ENCODE measurements at places on chromosomes 6 and 20.

DNA sequence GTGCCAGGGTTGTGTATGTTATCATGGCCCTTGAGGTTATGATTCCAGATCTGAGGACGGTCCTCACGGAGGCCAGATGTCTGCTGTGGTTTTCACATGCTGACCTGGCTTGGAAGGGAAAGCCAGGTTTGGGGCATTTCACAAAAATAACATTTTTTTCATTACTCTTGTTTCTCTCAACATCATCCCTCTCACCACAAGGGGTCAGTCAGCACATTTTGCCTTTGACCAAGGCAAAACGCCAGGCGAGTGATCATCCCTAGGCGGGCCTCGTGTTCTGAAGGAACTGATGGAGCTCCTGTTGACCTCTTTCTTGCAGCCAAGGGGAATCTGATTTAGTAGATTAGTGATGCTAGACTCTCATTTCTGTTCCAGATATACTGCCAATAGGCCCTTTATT, 133.5 kb downstream of the TBC1D7 start:
- no peaks in the 10 kb centered on the region for H3K27me3 ChIP-seq
- H3K4me3 ChIP-seq = no peak overlapping the region
- no peak overlapping the region for H3K27ac ChIP-seq
- peak; percentile 27 for DNase-seq
- no peaks in the 10 kb centered on the region for H3K36me3 ChIP-seq

DNA sequence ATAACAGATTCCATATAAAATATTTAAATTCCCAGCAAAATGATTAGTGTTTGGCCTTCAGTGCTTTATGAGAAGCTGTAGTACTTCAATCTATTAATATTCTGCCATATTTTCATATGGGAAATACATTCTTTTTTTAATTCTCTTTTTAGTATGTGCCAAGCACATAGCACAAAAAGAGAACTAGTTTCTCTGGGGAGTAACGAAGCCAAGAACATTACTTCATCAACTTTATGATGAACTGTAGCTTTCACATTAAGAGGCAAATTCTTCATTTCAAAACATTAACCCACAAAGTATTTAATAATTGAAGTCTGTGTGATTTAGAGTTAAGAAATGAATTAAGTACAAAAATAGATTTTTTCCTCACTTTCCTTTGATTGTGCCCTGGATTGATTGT, 281.0 kb upstream of the EYS start:
- H3K27me3 ChIP-seq = no peaks in the 10 kb centered on the region
- H3K4me1 ChIP-seq = no peaks in the 10 kb centered on the region
- no peak overlapping the region for H3K27ac ChIP-seq
- no peak for DNase-seq

GRCh38 chr20:17912916-17913315, 55.7 kb downstream of the SNX5 start:
- no peak overlapping the region for H3K4me3 ChIP-seq
- H3K4me1 ChIP-seq = no peaks in the 10 kb centered on the region
- DNase-seq = no peak
- no peak overlapping the region for H3K27ac ChIP-seq
- H3K27me3 ChIP-seq = no peaks in the 10 kb centered on the region

DNA sequence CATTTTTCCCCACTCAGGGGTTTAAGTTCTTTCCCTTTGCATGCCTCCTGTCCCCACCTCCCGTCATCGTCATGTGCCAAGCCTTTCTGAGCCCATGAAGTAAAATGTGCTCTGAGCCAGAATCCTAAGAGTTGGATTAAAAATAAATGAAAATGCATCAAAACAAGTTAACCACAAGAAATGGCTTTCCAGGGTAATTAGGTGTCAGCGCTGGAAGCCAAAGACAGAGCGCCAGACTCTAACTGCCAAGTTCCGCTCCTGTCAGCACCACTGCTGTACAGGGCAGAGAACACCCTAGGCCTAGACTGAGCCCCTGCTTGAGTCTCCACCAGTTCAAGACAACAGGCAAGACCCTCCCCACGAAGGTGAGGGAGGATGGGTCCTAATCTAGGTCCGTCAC, 5.5 kb upstream of the C20orf202 start:
- H3K27ac ChIP-seq = no peak overlapping the region
- H3K4me3 ChIP-seq = no peak overlapping the region
- no peaks in the 10 kb centered on the region for H3K27me3 ChIP-seq
- no peaks in the 10 kb centered on the region for H3K36me3 ChIP-seq
- no peaks in the 10 kb centered on the region for H3K4me1 ChIP-seq
- no peak for DNase-seq

DNA sequence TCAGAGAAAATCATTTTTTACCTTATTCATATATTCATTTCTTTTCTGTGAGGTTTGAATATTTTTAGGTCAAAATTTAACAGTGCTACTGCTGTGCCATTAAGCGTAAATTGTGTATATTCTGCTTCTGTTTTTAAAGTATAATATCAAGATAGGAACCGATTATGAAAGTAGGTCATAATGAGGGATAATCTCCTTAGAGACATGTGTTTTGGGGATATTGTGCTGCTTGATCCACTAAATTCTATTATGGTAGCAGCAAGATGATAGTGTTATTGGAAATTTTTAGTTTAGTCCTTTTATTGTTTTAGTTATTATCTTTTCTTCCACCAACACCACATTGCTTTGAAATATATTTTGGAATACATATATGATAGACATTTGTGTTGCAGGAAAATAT, 244.0 kb downstream of the RIMS1 start:
- no peaks in the 10 kb centered on the region for H3K36me3 ChIP-seq
- no peaks in the 10 kb centered on the region for H3K4me1 ChIP-seq
- no peak overlapping the region for H3K4me3 ChIP-seq
- no peak overlapping the region for H3K27ac ChIP-seq
- no peak for DNase-seq
- no peaks in the 10 kb centered on the region for H3K27me3 ChIP-seq

GRCh38 chr6:134289204-134289575, 28.7 kb downstream of the SGK1 start:
- no peak overlapping the region for H3K27ac ChIP-seq
- no peaks in the 10 kb centered on the region for H3K36me3 ChIP-seq
- no peaks in the 10 kb centered on the region for H3K4me1 ChIP-seq
- no peak overlapping the region for H3K4me3 ChIP-seq

DNA sequence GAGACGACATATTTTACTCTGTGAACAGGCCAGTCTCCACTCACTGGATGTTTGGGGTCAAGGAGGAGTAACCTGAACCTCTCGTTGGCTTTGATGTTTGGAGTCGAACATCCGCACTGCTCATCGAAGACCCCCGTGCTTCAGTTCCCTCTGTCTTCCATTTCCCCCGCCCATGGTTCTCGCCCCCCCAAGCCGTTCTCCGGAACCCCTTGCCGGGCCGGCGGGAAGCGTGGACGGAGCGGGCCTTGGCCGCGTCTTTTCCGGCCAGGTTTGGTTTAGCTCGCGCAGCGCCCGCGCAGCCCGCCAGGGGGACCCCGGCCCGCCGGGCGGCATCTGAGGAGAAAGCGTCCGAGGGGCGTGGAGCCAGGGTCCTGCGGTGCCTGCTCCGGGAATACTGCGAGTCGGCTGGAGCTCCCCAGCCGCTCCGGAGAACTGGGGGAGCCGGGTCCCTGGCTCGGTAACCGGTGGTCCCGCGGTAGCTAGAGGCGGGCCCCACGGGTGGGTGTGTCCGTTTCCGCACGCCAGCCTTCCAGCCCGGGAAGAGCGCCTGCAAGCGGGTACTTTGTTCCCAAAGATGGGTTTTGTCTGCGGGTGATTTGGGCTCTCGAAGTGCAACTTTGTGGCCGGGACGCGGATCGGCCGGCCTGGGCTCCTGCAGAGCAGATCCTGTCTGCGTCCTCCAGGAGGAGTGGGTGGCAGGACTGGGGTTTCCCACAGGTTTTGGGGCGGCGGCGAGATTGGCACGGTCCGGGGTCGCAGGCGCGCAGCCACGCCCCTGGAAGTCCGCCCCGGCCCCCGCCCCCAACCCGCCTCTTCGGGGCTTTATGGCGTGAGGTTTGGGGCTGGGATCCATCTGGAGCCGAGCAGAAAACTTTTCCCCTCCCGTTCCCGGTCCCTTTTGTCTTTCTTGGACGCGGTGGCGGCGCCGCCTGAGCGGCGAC, at the start of gene TMEM200A:
TMEM200A (plus strand) TSS at position 852 of the 941 bp plus-strand sequence. CDS start 74,406 bp downstream, outside the sequence.
- H3K4me1 ChIP-seq = no peaks in the 10 kb centered on the region
- peak within 1 kb of the TSS; percentile 80 for H3K4me3 ChIP-seq
- H3K36me3 ChIP-seq = no peaks in the 10 kb centered on the region
- H3K27ac ChIP-seq = no peak within 1 kb of the TSS

- H3K27me3 ChIP-seq = no peaks in the 10 kb centered on the region
- H3K36me3 ChIP-seq = no peaks in the 10 kb centered on the region
- no peaks in the 10 kb centered on the region for H3K4me1 ChIP-seq
- H3K4me3 ChIP-seq = no peak overlapping the region
- DNase-seq = no peak
Observed at GRCh38 chr6:30810813-30811339, 66.5 kb upstream of the IER3 start.

GRCh38 chr6:158649289-158650143, at the start of gene SYTL3:
TSS of gene SYTL3 (plus strand) at chr6:158650054. CDS start at chr6:158663269, 13,215 bp downstream.
- no peak within 1 kb of the TSS for H3K4me3 ChIP-seq
- H3K27ac ChIP-seq = no peak within 1 kb of the TSS
- no peaks in the 10 kb centered on the region for H3K4me1 ChIP-seq
- no peaks in the 10 kb centered on the region for H3K36me3 ChIP-seq

- DNase-seq = no peak
- H3K4me3 ChIP-seq = no peak overlapping the region
- H3K4me1 ChIP-seq = 0 out of 2 replicates have a peak, but pooled peaks cover 1% of the 10 kb centered on the region
- no peaks in the 10 kb centered on the region for H3K27me3 ChIP-seq
Observed at GRCh38 chr20:48722737-48723191, 105.0 kb downstream of the PREX1 start.

- no peak overlapping the region for H3K4me3 ChIP-seq
- no peak for DNase-seq
- no peak overlapping the region for H3K27ac ChIP-seq
- no peaks in the 10 kb centered on the region for H3K36me3 ChIP-seq
- no peaks in the 10 kb centered on the region for H3K27me3 ChIP-seq
- no peaks in the 10 kb centered on the region for H3K4me1 ChIP-seq
Observed at GRCh38 chr20:13271977-13272975, 51.2 kb downstream of the ISM1 start.

DNA sequence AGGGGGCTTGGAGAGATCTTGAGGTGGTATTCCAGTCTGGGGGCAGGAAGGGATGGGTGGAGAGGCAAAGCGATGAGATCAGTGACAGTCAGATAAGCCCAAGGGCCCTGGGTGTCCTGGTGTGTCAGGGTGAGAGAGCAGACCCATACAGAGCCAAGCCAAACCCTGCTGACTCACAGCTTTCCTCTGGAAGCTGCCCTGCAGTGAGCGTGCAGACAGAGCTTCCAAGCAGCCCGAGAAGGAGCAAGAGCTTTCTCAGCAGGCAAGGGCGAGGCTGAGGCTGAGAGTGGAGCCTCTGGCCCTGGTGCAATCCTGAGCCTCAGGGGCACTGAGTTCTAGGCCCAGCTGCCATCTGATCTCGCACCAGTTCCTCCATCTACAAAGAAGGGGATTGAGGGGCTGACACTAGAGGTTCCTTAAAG, 91.1 kb upstream of the HIVEP1 start:
- H3K27ac ChIP-seq = no peak overlapping the region
- H3K4me1 ChIP-seq = peaks cover 3% of the 10 kb centered on the region
- no peaks in the 10 kb centered on the region for H3K27me3 ChIP-seq
- H3K4me3 ChIP-seq = no peak overlapping the region
- H3K36me3 ChIP-seq = no peaks in the 10 kb centered on the region

DNA sequence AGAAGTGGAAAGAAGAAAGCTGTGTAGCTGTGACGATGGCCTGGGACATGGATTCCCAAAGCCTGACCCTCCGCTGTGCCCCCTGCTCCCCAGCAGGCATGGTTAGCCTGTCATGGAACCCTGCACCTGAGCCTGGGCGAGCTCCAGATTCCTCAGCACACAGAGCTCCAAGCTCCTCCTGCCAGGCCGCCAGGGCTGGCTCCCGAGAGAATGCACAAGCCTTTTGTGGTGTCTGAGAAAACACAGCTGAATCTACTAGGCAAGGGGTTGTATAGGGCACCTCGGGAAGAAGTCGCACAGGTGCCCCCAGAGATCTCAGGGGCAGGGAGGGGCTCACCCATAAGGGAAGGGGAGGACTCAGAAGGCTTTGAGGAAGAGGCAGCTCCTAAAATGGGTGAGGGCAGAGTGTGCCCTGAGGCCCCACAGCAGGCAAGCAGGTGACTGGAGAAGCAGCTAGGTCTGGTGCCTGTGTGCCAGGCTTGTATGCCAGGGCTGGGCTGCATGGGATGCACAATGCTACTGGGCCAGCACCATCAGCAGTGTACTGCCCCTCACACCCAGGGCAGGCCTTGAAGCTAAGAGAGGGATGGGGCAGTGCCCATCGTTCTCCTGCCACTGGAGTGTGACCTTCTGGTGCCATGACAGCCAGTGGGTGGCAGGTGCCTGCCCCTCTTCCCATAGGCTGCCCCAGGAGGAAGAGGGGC, 64.3 kb upstream of the CD93 start:
- no peak for DNase-seq
- H3K4me3 ChIP-seq = no peak overlapping the region
- H3K27ac ChIP-seq = no peak overlapping the region

- H3K4me1 ChIP-seq = no peaks in the 10 kb centered on the region
- no peaks in the 10 kb centered on the region for H3K36me3 ChIP-seq
- no peak overlapping the region for H3K27ac ChIP-seq
- DNase-seq = no peak
- H3K27me3 ChIP-seq = no peaks in the 10 kb centered on the region
Observed at GRCh38 chr6:141316236-141316635, 816.5 kb upstream of the GJE1 start.

GRCh38 chr6:107812234-107812769, 11.8 kb downstream of the SCML4 start:
- no peak overlapping the region for H3K4me3 ChIP-seq
- no peak overlapping the region for H3K27ac ChIP-seq
- no peak for DNase-seq

DNA sequence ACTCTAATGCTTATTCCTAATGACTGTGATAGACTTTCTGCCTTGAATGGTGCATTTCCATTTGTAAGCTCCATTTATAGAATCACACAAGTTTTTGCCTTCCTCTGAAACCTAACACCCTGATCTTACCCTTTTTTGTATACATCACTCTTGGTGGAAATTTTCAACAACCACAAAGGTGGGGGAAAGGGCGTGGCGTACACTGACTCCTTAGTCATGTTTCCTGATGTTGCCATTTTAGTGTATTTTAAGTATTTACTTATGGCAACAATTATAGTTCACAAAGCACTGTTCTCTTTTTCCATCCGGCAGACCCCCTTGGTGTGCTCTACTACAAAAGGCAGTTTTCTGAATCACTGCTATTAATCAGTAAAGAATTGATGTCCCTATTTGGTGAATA, 92.0 kb downstream of the ATXN1 start:
- H3K27ac ChIP-seq = no peak overlapping the region
- H3K4me3 ChIP-seq = no peak overlapping the region
- DNase-seq = no peak
- no peaks in the 10 kb centered on the region for H3K27me3 ChIP-seq

GRCh38 chr20:61829526-61829925, 236.2 kb downstream of the TAF4 start:
- no peaks in the 10 kb centered on the region for H3K4me1 ChIP-seq
- no peak overlapping the region for H3K27ac ChIP-seq
- no peak overlapping the region for H3K4me3 ChIP-seq
- DNase-seq = no peak
- H3K36me3 ChIP-seq = no peaks in the 10 kb centered on the region
- H3K27me3 ChIP-seq = no peaks in the 10 kb centered on the region

GRCh38 chr6:120805276-120805675, 529.0 kb downstream of the TBC1D32 start:
- no peak overlapping the region for H3K27ac ChIP-seq
- no peaks in the 10 kb centered on the region for H3K4me1 ChIP-seq
- no peaks in the 10 kb centered on the region for H3K27me3 ChIP-seq
- H3K36me3 ChIP-seq = no peaks in the 10 kb centered on the region
- no peak overlapping the region for H3K4me3 ChIP-seq
- no peak for DNase-seq

GRCh38 chr6:124993327-124993726, 31.1 kb downstream of the RNF217 start:
- no peaks in the 10 kb centered on the region for H3K36me3 ChIP-seq
- H3K4me1 ChIP-seq = peaks cover 2% of the 10 kb centered on the region
- H3K4me3 ChIP-seq = no peak overlapping the region
- H3K27me3 ChIP-seq = no peaks in the 10 kb centered on the region
- no peak overlapping the region for H3K27ac ChIP-seq
- no peak for DNase-seq

Data from iPS DF 6.9 (cell line).